ENCODE measurements at places on chromosomes 7 and 10.

GRCh38 chr10:23158370-23158769, 33.7 kb upstream of the PTF1A start:
- peak; percentile 83 for DNase-seq

- no peak for DNase-seq
Observed at GRCh38 chr10:1205450-1206030, 149.4 kb downstream of the WDR37 start.

DNA sequence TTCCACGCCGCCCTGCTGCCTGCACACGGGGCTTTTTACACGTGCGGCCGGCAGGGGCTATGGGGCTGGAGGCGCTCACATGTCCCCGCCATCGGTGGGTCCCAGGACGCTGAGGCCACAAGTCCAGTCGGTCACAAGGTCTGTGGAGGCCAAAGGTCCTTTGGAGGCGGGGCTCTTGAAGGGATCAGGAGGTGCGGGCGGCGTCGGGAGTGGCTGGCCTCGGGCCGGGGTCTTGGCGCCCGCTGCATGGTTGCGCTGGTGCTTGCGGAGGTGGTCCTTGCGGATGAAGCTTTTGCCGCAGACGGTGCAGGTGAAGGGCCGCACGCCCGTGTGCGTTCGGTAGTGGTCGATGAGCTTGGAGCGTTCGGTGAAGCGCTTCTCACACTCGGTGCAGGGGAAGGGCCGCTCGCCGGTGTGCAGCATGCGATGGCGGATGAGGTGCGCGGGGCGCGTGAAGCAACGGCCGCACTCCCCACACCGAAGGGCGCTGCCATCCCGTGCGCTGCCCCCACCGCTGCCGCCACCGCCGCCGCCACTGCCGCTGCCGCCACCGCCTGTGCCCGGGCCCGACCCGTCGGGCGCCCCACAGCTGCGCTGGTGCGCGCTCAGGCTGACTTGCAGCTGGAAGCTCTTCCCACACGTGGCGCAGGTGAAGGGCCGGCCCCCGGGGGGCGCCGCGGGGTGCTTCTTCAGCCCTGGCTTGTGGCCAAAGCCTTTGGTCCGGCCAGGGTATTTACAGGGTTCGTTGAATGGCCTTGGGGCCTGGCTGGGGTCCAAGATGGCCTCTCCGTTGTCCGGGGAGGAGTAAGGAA, 13.7 kb upstream of the ZNF777 start:
- DNase-seq: no peak

DNA sequence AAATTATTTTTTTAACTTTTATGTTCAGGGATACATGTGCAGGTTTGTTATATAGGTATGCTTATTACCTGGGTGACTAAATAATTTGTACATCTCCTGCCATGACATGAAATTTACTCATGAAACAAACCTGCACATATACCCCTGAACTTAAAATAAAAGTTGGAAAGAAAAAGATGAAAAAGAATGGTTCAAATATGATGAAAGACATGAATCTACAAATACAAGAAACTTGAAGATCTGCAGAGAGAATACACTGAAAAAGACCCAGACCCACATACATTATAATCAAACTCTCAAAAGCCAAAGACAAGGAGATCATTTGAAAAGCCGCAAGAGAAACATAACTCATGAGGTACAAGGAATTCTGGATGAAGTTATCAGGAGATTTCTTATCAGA, 70.2 kb downstream of the AKR1C4 start:
- no peak for DNase-seq

GRCh38 chr10:34690383-34691049, 124.6 kb downstream of the PARD3 start:
- DNase-seq: no peak

DNA sequence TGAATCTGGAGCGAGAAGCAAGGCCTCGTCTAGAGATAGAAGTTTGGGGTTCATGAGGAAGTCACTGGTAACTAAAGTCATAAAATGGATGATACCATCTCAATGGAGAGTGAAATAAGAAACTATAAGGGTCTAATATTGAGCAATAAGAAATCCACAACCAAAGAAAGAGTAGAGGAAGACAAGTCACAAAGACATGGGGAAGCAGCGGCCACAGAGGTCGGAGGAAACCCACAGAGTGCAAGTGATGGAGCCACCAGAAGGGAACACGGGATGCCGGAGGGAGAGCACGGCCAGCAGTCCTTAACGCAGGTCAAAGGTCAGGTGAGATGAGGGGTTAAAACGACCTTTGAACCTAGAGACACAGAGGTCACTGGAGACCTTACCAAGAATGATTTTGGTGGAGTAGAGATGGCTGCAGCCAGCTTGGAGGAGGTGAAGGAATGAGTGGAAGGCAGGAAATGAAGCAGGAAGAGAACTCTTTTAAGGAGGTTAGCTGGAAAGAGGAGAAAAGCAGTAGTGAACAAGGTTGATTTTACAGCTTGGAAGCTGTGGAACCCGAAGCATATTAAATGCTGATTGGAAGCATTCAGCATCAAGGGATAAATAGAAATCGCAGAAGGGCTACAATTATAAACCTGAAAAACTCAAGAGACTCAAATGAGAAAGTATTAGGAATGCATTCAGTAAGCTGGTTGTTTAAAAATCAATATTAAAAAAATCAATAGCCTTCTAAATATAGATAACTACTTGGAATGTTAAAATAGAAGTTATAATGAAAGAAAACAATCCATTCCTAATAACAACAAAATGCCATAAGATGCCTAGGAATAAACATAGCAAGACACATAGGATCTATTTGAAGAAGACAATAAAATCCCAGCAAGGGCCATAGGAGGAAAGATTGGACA, 93.7 kb downstream of the SVOPL start:
- DNase-seq: no peak

DNA sequence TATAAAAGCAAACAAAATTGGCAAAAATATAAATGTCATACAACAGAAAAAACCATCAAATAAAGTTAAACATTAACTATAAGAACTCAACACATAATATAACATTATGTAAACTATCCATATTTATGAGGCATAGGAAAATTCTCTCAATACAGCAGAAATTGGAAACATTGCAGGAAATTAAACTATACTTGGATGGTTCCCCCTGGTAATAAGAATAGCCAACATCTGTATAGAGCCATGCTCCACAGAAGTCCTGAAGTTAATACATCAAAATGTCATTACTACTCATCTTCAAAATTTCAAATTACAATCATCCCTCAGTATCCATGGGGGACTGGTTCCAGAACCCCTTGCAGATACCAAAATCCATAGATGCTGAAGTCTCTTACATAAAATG, 350.5 kb downstream of the PARD3 start:
- DNase-seq: no peak

GRCh38 chr10:104035194-104036068, 50.2 kb downstream of the COL17A1 start:
- no peak for DNase-seq

DNA sequence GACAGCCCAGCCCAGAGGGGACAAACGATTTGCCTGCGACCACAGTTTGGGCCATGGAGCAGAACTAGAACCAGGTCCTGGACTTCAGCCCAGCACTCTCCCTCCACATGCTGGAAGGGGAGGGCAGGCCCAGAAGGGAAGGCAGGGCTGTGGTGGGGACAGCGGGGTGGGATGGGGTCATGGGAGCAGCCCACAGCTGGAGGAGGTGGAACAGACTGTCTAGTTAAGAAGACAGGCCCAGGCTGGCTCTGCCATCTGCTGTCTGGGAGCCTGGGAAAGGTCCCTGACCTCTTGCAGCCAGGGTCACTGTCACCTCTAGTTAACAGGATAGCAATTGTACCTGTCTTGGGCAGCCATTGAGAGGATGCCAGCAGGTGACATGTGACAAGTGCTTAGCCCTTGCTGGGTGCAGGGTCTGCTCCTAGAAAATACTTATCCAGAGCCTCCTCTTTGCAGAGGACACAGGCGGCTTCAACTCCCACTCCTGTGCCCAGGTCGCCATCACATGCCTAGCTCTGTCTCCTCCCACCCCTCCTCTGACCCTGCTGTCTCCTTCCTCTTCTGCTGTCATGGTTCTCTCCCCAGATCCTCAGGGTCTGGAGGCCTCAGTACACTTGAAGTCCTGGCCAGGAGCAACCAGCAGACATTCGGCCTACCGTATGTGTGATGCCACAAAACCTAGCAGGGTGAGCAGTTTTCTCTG, 37.0 kb upstream of the CHST15 start:
- DNase-seq: no peak

- no peak for DNase-seq
Observed at GRCh38 chr10:35262436-35262835, 73.9 kb upstream of the CCNY start.

- DNase-seq: no peak
Observed at GRCh38 chr10:89621438-89621837, 23.6 kb downstream of the PANK1 start.

DNA sequence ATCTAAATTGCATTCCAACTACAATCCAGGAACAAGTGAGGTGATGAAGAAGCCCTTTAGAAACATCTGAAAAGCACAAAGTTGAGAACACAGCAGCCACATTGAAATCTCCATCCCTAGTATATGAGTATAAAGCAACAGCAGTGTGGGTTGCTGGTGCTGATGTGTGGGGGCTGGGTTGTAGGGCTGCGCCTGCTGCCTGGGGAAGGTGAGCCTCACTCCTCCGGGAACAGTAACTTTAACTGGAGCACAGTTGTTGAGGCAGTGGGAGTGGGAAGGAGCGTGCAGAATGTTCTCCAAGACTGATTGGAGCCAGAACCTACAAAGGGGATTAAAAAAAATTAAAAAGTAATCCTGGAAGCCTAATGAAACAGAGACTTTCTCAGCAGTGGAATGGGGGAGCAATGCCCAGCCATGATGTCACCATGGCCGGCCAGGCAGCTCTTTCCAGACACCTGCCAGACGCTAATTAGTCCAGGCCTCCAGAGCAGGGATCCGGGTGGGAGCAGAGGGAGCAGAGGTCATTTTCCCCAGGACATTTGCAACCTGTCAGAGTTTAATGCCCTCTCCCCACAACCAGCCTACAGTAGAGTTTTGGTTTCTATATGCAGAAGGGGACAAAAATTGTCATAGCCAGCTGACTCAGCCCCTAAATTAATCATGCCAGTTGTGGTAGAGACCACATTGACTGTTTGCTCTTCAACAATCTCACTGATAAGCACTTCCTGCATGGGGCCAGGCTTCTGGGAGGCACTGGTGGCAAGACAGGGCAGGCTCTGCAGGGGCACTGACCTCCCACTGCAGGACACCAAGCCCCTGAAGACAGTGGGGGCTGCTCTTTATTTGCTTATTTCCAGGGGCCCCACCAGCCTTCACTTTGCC, 133.0 kb upstream of the ZNF32 start:
- DNase-seq: no peak

GRCh38 chr7:70678621-70679251, 453.2 kb upstream of the GALNT17 start:
- DNase-seq: no peak

- no peak for DNase-seq
Observed at GRCh38 chr10:110651044-110651958, 7.2 kb downstream of the RBM20 start.

DNA sequence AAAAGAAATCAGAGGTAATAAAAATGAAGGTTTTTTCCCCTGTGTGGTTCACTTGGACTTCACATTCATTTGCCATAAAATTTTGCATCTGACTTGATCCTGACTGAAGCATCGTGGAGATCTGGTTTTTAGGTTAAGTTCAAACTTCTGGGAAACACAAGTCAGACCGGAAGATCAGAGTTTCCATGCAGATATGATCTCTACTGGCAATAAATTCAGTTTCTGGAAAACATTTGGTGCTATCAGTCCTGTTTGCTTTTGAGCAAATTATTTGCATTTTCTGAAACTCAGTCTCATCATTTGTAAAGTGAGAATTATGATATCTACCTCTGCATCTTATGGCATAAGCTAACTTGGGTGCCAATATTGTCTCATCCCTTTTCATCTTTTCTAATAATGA, 81.3 kb upstream of the KCNMA1 start:
- DNase-seq: no peak

DNA sequence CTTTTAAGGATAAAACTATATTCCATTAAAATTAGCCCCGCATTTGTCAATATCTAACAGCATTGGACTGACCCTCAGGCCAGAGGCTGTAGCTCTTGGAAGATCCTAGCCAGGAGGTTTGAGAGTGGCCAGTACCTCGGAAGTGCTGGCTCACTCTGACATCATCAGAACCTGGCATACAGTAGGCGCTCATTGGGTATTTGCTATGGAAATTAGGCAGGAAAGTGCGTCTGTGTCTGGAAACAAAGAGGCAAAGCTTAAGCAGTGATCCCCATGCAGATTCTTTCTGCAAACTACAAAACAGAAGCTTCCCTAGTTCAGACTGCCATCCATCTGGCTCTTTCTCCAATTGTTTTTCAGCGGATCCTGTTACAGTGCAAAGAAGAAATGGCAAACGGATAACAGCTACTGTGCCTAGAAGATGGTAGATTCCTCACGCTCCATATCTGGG, 1.7 kb upstream of the PRKCQ start:
- DNase-seq: peak; percentile 38

GRCh38 chr7:150860978-150861295, 8.6 kb downstream of the AOC1 start:
- DNase-seq: no peak

DNA sequence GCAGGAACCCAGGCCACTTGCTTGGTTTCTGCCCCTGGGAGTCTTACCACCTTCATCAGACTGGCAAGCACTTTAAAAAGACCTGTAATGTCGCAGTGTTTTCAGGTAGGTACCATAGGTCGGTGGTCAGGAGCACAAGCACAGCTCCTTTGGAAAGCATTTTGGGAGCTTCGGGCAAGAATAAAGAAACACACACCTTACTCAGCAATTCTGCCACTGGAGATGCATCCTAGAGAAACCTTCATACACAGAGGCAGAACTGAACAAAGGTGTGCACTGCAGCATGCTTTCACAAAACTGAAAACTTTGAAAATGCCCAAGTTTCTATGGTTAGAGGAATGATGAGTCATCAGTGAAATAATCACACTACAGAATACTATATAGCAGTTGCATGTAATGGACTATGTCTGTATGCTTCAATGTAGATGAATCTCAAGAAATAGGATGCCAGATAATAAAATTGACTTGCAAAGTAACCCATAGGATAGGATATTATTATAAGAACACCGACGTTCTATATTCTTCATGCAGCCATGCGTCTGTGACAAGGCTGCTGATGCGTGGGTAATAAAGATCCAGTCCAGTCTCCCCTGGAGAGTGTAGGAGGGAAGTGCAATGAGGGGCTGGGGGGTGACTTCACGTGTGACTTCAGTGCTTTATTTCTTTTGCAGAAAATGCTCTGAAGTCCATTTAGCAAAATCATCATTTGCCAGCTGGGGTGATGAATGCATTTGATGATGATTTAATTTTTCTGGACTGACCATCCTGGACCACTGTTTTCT, 309.5 kb downstream of the WDR37 start:
- no peak for DNase-seq

DNA sequence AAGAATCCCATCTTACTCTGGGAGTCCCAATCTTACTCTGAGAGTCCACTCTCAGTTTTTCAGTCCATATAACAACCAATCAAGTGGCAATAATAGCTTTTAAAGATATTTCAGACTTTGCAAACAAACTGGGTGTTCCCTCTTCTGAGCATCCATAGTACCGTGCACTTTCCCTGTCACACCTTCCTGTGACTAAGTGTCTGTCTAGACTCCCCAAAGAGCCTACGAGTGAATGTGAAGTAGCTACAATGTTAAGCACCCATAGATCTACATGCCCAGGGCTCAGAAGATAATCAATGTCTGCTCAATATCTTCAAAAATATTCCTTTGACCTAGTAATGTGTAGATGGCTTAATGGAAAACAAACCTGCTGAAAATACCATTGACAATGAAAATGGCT, 95.6 kb upstream of the ASAH2 start:
- no peak for DNase-seq

- no peak for DNase-seq
Observed at GRCh38 chr10:88221010-88221973, 357.9 kb downstream of the PTEN start.

Measured in tongue (tissue), 3 donors.